ENCODE measurements at places on chromosomes 5 and 9.

GRCh38 chr9:136754059-136754572, 3.9 kb downstream of the LCN8 start:
- DNase-seq = no peak

GRCh38 chr5:98334946-98335345, 438.5 kb upstream of the RGMB start:
- no peak for DNase-seq

- DNase-seq = peak; percentile 91
These were observed 172.3 kb upstream of the CDH6 start for GRCh38 chr5:31021181-31021624.

DNA sequence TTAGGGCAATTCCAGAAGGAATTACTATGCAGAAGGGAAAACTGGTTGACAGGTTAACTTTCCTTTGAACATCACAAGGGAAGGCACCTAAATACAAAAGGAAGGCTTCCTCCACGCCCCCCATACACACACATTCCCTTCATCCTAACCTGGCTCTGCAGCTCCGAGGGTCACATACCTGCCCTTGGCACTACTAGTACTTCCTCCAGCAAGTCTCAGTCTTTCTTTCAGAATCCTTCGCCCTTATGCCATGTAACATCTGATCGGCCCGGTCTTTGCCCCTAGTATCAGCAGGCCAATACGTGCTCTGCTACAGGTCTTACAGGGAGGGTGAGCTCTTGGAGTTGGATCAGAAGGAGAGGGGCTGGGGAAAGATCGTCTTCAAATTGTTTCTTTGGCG, 1.6 kb upstream of the MARCHF6 start:
- no peak for DNase-seq

- peak; percentile 78 for DNase-seq
These were observed 121.2 kb downstream of the CEMIP2 start for GRCh38 chr9:71647094-71647591.

DNA sequence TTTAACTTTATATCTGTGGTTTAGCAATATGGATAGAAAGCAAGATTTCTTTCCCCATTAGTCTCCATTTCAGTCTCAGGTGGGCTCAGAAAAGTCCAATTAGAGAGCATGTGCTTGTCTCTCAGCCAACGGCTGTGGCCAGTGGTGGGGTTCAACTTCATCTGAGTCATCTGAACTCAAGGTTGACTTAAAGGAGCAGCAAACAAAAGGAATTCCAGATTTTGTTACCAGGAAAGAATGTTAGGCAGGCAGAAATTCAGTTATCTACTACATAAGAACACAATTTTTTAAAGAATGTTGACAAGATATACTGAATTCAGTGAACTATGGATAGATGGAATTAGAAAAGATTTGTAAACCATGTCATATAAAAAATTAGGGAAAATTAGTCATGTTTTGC, 784.1 kb downstream of the MAT2B start:
- no peak for DNase-seq

DNA sequence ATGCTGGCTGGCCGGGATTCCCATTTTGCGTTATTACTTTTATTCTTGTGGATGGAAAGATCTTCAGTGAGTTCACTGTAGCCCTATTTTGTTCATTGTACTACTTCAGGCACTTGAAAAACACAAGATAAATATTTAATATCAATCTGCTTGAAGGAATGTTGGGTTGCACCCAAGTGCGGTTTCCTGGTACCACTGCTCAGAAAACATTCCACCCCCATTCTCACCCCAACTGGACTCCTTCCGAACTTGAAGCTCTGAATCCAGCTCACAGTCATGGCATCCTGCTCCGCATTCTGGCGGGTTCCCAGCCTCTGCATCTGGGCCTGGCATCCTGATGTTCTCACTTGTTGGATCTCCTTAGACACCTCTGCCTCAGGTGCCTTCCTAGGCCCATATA, 103.2 kb downstream of the CFAP90 start:
- DNase-seq = no peak

GRCh38 chr5:123211084-123211483, 122.0 kb downstream of the PRDM6 start:
- DNase-seq = no peak

- DNase-seq = peak; percentile 93
These were observed 86.4 kb upstream of the CDH6 start for GRCh38 chr5:31107091-31107518.

GRCh38 chr5:16615741-16616535, 859 bp downstream of the RETREG1 start:
- DNase-seq = no peak

- DNase-seq = no peak
These were observed 50.4 kb upstream of the CKMT2 start for GRCh38 chr5:81182396-81183390.

GRCh38 chr9:134328841-134329575, 2.8 kb downstream of the RXRA start:
- no peak for DNase-seq

- DNase-seq = no peak
These were observed 135.3 kb downstream of the ROR2 start for GRCh38 chr9:91814753-91815152.

DNA sequence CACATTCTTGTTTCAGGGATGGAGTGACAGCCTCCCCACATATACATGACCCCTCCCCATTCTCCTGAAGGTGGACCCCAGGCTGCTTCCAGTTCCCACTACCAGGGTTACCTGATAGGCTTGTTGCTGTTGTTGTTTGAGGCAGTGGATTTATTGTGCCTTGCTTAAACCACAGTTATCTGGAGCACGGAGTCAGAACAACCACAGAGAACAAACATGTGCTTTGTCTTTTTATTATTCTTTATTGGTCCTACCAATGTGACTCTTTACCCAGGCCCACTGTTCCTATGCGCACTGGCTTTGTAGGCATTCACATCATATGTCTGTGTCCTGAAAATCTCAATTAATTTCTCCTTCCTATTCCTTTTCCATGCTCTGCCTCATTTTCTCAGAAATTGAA, 41.2 kb upstream of the IPPK start:
- no peak for DNase-seq

DNA sequence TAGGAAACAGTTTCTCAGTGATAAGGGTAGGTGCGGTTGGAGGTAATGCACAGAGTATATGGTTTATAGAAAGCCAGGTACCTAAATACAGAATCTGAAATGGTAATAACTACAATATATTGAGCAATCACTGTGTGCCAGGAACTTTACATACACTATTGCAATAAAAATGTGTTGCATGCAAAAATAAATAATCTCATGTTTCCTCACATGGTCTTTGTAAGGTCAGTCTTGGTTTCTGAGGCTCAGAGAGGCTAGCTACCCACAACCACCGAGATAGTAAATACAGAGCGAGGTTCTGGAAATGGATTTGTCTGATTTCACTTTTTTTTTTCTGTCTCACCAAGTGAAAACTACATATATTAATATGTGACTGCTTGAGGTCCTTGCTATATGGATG, 128.9 kb downstream of the CAMK4 start:
- DNase-seq = no peak

GRCh38 chr5:91794856-91795548, 411.9 kb upstream of the ARRDC3 start:
- DNase-seq = peak; percentile 62

GRCh38 chr9:8456344-8456743, 656.8 kb upstream of the DMAC1 start:
- DNase-seq = no peak

GRCh38 chr5:11863911-11864310, 40.3 kb downstream of the CTNND2 start:
- DNase-seq = no peak

GRCh38 chr9:38130724-38131123, 61.7 kb upstream of the SHB start:
- DNase-seq = no peak

- peak; percentile 43 for DNase-seq
These were observed 12.6 kb downstream of the RAPGEF1 start for GRCh38 chr9:131727184-131727759.

DNA sequence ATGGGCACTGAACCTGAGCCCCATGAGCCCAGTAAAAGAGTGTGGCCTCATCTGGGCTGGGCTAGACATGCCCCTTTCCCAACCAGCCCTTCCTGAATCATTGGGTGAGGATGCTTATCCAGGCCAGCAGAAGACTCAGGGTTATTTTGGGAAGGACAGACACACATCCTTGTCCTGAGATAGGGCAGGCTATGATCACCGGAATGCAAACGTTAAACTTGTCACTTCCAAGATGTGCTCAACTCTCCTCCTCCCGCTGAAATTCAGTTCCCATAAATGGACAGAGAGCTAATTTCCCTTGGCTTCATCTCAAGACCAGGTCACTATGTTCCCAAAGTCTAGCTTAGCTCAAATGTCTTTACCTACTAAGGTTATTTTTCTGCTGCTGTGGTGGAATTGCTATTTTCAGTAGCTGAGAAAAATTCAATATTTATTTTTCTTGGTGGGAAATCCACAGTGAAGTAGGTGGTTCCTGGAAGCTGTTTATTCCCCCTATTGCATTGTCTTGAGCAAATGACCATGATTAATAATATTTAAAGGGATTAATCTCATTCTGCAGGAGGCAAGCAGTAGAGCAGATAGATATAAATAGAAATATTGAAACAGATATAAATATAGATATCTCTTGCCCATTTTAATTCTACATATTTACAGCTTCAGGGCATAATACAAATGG, 70.0 kb downstream of the NXNL2 start:
- peak; percentile 56 for DNase-seq

GRCh38 chr5:118354797-118355196, 633.5 kb downstream of the DTWD2 start:
- no peak for DNase-seq

DNA sequence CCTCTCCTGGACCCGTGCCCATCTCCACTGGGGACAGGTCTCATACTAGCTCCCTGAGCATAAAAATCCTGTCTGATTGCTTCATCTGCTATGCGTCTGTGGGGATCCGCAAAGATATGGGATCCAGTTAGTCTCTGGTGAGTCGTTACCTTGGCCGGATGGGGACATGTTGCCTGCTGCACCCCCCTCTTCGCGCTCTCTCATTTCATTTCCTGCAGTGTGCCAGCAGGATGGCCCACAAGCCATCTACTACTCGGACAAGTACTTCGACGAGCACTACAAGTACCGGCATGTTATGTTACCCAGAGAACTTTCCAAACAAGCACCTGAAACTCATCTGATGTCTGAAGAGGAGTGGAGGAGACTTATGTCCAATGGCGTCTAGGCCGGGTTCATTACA, 17.0 kb upstream of the CEP78 start:
- no peak for DNase-seq

DNA sequence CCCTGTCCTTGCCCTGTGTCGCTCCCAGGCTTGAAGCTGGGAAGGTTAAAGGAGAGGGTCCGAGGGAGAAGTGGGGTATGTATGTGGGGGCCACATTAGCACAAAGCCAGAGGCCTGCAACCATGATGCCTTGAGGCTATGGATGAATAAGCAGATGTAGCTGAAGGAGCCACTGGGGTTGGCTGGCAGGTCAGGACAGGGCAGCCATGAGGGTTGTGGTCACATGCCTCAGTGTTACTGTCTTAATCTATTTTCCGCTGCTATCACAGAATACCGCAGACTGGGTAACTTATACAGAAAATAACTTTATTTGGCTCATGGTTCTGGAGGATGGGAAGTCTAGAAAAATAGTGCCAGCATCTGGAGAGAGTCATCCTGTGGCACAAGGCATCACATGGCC, 9.2 kb upstream of the GRHPR start:
- DNase-seq = no peak

- DNase-seq = no peak
These were observed 33.0 kb upstream of the CTNNAL1 start for GRCh38 chr9:109046346-109046745.

- DNase-seq = no peak
These were observed 75.8 kb downstream of the GHR start for GRCh38 chr5:42499016-42499415.

GRCh38 chr5:143447983-143448382, 44.5 kb upstream of the NR3C1 start:
- DNase-seq = no peak

DNA sequence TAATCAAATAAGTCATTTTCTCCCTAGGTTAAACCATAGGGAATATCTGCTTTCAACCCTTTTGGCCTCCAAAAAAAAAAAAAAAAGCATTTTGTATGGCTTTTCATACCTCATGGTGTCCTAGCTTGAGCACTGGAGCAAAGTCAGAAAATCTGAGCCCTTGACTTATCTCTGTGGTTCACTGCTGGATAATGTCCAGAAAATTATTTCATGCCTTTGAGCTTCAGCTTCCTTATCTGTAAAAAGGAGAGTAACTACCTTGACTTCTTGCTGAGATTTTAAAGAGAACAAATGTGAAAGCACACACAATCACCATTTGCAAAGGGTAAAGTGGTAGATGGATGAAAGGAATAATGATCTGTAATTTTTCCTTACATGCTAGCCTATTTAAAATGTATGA, 165.9 kb downstream of the ALDH1A1 start:
- no peak for DNase-seq

All from fibroblast of lung (primary cell).